ENCODE measurements at places on chromosomes 16 and 17.

- H3K4me3 ChIP-seq, result no peak overlapping the region
- no peaks in the 10 kb centered on the region for H3K36me3 ChIP-seq
- no peaks in the 10 kb centered on the region for H3K4me1 ChIP-seq
- no peak for DNase-seq
- no peak overlapping the region for H3K27ac ChIP-seq
- peaks cover under 1% of the 10 kb centered on the region for H3K27me3 ChIP-seq
Measured at GRCh38 chr17:35900708-35901480, 20.7 kb upstream of the CCL5 start.

DNA sequence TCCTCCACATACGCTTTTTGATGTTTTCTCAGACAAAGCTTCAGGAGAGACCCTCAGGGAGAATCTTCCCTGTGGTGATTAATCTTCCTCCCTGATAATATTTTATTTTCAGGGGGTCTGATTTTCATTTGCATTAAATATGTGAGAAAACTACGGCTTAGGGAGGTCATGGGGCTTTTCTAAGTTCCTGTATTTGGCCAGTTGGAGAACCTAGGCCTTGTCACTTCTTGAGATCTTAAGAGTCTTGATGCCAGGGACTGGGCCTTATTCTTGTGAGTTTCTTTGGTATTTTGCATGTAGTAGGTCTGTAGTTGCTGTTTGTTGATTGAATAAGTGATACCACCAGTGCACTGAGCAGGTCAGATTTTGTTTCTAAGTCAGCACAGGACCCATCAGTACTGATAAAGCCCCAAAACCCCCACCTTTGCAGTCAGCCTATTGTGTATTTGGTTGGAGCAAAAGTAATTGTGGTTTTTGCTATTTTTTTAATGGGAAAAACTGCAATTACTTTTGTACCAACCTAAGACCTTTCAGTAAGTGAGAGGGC is 130.1 kb downstream of the PRKCA start:
- no peak overlapping the region for H3K4me3 ChIP-seq
- H3K4me1 ChIP-seq, result peaks cover 25% of the 10 kb centered on the region
- DNase-seq, result no peak
- H3K36me3 ChIP-seq, result no peaks in the 10 kb centered on the region
- no peaks in the 10 kb centered on the region for H3K27me3 ChIP-seq

DNA sequence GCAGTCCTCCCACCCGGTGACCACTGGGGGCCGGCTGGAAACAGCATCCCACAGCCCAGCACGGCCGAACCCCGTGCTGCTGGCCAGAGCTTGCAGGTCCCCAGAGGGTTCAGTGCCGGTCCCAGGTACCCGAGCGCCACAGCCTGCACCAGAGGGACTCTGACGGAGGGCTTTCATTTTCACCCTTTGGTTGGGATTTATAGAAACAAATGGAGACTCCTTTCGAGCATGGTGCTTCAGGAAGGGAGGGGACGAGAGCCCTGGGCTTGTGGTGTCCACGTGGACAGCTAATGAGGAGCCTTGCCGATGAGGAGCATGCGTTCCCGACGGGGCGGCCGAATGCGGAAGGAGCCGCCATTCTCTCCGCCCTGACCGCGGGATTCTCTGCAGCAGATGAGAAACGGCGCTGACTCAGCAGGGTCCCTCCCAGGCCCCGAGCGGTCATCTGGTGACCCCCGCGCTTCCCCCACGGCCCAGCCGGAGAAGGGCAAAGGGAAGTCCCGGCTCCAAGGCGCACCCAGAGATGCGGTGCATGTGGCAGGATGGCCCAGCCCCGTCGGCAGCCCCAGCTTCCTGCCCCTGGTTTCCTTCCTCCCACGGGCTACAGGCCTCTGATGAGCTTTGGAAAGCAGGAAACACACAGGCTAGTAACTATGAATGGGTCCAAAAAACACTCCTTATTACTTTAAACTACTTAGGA is 9.8 kb downstream of the SLC38A10 start:
- H3K27me3 ChIP-seq, result no peaks in the 10 kb centered on the region
- DNase-seq, result no peak
- H3K4me3 ChIP-seq, result peak overlapping the region; percentile 25
- no peaks in the 10 kb centered on the region for H3K36me3 ChIP-seq

DNA sequence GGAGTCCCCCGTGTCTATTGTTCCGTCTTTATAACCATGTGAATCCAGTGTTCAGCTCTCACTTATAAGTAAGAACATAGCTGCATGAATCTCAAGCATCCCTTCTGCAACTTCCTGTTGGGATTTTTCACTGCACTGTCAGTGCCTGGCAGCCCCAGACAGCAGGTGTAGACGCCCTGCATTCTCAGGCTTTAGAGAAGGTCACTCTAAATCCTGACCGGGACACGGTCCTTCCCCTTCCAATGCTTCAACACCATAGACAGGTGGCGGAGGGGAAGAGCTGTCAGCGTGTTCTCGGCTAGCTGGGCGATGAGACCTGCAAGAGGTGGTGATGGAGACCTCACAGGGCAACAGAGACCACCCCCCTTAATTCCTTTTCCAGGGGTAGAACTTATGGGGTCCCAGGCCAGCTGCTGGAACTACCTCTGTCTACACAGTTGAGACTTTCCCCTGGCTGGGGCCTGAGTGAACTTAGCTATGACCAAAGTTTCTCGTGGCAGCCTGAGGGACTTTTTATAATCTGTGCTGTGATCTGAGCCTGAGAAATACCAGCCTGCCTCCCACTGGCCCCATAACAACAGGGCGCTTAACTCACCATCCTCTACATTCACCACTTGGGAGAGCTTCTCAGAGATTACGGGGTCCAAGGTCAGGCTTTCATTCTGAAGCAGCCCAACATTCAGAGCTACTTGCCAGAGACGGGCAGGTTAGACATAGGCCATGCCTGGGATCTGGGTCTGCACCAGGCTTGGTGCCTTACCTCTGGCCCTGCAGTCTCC is 143.2 kb upstream of the TNRC6C start:
- peaks cover 6% of the 10 kb centered on the region for H3K4me1 ChIP-seq
- no peaks in the 10 kb centered on the region for H3K36me3 ChIP-seq
- DNase-seq, result no peak
- no peak overlapping the region for H3K27ac ChIP-seq
- H3K4me3 ChIP-seq, result no peak overlapping the region
- peaks cover 2% of the 10 kb centered on the region for H3K27me3 ChIP-seq

- no peaks in the 10 kb centered on the region for H3K27me3 ChIP-seq
- no peak for DNase-seq
- peak overlapping the region; percentile 27 for H3K4me3 ChIP-seq
- no peak overlapping the region for H3K27ac ChIP-seq
Measured at GRCh38 chr17:82957469-82957795, 117.6 kb upstream of the ZNF750 start.
